Activated T-cell treated with anti-CD3 and anti-CD28 coated beads, Interleukin-2, amount 50 U/mL, for 72 hours (primary cell): ENCODE measurements at places on chromosomes 4 and X.
A peak's percentile ranks its signal among the peaks of the same experiment; 100 is the strongest.

DNA sequence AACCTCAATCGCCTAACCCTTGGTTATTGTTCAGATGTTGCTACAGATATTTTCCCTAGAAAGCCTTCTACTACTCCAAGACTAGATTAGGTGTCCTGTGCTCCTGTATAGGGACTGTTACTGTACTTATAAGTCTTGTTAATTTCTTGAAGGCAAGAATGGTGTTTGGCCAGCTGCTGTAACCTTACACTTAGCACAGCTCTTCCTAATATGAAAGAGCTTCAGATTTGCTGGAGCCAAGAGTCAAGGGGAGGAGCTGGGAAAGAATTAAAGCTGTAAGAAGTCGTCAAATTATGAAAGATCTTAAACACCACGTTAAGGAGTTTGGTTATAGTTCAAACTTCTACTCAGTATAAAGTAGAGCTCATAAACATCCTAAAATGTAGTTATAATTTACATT lies 245.9 kb upstream of the TLL1 start:
- no peak for DNase-seq

GRCh38 chr4:165709973-165710526 lies 163.0 kb upstream of the TLL1 start:
- DNase-seq = no peak

DNA sequence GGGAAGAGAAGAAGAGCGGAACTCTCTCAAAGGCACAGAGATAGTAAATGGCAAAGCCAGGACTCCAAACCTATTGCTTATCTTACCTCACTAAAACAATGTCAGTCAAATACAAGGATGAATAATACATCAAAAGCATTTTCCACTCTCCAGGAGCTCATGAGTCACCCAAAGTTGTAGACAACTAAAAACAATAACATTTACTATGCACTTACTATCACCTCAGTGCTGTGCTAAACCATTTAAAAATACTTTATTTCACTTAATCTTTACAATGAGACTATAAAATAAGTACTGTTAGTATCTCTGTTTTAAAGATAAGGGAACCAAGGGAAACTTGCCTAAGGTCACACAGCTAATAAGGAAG lies 163.2 kb upstream of the SPANXC start:
- no peak for DNase-seq

GRCh38 chr4:186772936-186773487 lies 49.4 kb upstream of the FAT1 start:
- no peak for DNase-seq

DNA sequence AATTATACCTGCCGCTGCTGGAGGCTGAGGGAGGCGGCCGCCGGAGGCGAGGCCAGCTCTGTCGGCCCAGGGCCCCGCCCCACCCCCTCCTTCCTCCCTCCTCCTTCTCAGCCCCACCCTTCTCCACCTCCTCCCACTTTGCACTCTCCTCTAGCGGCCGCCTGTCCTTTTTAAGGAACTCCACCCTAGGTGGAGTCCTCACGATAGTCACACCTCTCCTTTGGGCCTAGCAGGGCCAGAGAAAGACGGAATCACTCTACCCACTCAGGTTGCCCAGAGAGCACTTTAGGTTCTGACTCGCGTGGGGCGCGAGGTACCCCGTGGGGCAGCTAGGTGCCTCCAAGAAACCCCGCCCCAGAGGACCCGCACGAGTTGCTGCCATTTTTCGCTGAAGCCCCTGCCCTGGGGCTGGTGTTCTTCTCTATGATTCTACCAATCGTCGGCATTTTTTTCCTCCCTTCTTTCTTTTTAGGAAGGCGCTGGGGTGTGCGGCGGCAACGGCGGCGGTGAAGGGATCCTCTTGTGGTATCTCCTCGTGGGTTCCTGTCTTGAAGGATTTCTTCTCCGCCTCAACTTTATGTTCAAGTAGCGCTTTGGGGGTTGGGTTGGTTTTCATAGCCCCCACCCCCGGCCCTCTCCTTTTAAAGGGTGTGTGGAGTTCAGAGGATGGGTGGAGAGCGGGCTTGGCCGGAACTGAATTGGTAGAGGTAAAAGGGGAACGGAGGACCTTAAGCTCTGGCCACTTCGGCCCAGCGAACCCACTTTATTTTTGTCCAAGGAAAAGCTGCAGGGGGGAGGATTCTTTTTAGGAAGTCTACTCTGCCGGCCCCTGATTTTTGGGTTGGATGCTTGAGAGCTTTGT lies at the start of gene KLF8:
KLF8 (plus strand) TSS at position 136 of the 862 bp plus-strand sequence. CDS start 979 bp downstream, outside the sequence.
- peak; percentile 32 for DNase-seq

DNA sequence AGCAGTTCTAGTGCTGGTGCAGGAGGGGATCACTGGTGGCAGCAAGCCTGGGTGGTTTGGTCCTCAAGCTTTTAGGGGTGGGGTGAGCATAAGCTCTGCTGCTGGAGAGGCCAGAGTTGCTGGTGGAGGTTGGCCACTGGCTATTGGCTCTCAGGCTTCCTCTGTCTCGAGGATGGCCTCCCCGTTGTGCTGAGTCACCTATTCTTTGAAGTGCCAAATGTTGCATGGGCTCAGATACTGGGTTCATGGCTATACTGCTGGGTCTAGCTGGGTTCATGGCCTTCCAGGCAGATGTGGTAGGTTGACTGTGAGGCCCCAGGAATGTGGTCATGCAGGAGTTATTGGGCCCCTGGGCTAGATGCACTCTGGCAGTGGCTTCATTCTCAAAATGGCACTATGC lies 466.3 kb downstream of the NAF1 start:
- no peak for DNase-seq

GRCh38 chr4:152640058-152640921 lies 39.5 kb downstream of the TMEM154 start:
- DNase-seq = no peak

- DNase-seq = no peak
Observed at GRCh38 chrX:126164226-126164625, 1.9 kb downstream of the DCAF12L2 start.

DNA sequence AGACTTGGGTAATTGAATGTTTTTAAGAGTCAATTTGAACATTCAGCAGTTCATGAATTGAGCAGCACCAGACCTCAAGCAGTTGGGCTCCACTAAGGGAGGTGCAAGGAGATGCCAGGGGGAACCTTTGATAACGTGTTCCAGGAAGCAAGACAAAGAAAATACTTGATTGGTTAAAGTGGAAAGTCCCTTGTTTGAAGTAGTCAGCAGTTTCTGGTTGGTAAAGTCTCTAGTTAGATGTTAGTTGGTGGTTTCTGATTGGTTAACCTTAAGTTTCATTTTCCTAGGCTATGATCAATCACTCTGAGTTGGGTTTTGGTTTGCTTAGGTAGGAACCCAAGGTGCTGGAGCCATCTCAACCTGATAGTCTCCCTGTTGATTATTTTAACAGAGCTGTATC lies 4.0 kb downstream of the HERC6 start:
- peak; percentile 71 for DNase-seq

GRCh38 chr4:157242871-157243270 lies 22.3 kb downstream of the GRIA2 start:
- DNase-seq = no peak

GRCh38 chr4:17329046-17329445 lies 182.8 kb downstream of the QDPR start:
- DNase-seq = no peak

DNA sequence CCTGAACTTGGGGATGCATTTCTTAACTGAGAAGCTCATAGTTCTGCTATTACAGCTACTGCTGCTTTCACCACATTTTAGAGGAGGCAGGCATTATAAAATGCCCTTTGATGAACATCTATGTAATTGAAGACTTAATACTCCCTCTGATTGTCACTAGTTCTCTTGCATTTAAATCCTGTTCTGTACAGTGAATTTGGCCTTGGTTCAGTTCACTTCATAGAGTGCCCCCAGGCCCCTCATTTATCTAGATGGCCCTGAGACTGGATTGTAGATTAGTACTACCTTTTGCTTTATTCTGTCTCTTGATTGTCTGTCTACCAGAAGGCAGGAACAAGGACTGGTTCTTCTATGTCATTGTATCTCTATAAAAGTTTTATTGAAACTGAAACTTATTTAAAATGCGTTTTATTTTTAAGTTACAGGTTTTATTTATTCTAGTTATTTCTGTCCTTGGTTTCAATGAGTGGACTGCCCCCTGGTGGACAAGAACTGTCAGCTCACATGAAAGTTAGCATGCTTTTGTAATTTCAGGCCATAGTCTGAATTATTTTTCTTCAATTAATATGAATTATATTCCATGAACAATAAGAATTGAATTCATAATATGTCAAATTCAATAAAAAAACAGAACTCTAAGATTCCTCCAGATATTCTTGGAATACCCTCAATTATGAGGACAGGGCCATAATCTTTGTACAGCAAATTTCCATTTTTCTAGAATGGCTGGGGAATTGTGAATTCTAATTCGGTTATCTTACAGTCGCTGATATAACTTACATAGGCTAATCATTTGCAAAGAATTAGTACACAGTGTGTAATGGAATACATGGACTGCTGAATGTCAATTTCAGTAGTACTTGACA lies 47.2 kb upstream of the TMEM33 start:
- no peak for DNase-seq

GRCh38 chrX:93319609-93320008 lies 353.8 kb downstream of the NAP1L3 start:
- DNase-seq = no peak

- DNase-seq = peak; percentile 26
Observed at GRCh38 chrX:40095583-40096394, 2.0 kb downstream of the BCOR start.

DNA sequence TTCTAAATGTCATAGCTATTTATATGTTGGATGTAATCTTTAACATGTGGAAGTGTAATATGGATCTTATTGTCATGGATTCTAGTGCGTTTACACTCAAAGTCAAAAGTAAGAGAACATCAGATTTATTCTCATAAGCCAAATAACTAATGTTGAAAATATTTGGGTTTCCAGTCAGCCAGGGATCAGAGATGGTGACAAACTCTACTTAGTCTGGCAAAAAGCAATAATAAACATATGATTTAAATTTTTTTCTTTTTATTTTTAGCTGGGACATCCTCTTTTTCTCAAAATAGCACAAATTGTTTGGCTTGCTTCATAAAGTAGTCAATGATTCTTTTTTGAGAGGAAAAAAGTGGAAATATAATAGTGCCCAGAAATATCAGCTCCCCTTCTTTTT lies 392.3 kb downstream of the ARHGAP24 start:
- no peak for DNase-seq

DNA sequence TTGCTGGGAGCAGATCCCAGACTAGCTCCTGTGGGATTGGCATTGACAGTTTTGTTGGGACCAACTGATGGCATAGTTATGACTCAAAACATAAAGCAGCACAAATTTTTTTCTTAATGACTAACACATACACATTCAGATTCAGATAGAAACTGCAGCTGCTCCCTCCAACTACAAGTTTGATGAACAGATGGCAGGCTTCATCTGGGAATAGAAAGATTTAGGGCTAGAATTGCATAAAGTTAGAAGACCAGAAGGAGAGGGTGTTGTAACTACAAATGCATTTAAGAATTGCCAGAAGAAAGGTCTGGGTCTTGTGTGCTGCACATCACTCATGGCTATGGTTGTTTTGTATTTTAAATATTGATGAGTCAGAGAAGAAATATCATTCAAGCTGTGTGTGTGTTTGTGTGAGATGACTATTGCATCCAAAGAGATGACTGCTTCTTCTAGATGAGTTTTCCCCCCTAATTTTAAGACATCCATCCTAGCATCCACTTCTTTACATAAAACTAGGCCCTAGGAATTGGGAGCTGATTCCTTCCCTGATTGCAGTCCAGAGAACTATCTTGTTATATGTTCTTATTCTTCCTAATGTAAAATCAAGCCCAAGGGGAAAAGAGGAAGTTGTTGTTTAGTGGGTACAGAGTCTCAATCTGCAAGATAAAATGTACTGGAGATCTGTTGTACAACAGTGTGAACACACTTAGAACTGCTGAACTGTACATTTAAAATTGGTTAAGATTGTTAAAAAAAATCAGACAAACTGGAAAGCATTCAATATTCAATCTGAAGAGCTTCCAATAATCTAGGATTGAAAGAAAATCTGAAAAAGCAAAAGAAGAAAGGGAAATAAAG lies 175.1 kb downstream of the PARM1 start:
- no peak for DNase-seq

- DNase-seq = no peak
Observed at GRCh38 chr4:4852591-4853362, 6.7 kb upstream of the MSX1 start.

GRCh38 chr4:94924566-94924965 lies 166.8 kb downstream of the BMPR1B start:
- DNase-seq = no peak
